ENCODE measurements at places on chromosomes 1 and 21.

DNA sequence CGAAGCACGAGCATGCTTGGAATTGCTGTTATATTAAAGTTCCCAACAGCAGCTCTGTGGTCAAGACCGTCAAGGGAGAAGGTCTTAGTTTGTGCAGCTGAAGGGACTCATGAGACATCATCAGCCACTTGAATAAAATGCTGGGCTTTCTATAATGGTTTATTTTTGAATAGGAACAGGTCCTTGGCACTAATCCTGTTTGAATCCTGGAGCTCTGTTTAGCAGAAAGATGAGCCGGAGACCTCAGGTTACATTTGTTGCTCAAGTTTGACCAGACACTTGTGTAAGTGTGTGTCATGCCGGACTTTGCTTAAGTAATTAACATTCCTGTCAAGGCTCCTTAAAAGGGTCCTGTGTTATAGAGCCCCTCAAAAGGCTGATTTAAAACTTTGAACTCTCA is 186.5 kb downstream of the ROR1 start:
- no peak for DNase-seq
- no peak overlapping the region for H3K4me3 ChIP-seq
- H3K27ac ChIP-seq: no peak overlapping the region
- H3K27me3 ChIP-seq: no peaks in the 10 kb centered on the region
- no peaks in the 10 kb centered on the region for H3K36me3 ChIP-seq

DNA sequence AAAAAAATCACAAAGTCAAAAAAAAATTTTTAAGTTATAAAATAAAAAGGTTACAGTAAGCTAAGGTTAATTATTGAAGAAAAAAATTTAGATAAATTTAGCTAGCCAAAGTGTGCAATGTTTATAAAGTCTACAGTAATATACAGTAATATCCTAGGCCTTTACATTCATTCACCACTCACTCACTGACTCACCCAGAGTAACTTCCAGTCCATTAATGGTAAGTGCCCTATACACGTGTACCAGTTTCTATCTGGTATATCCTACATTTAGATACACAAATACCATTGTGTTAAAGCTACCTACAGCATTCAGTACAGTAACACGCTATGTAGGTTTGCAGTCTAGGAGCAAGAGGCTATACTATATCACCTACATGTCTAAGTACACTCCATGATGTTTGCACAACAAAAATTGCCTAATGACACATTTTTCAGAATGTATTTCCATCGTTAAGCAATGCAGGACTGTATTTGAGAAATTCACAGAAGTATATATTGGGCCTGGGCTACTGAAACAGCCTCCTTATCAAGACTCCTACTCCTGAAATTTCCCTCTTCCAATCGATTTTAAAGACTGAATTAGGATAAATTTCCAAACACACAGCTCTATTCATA is 155.1 kb downstream of the COP1 start:
- H3K4me1 ChIP-seq: peaks cover 4% of the 10 kb centered on the region
- no peak overlapping the region for H3K27ac ChIP-seq
- H3K4me3 ChIP-seq: no peak overlapping the region
- no peaks in the 10 kb centered on the region for H3K36me3 ChIP-seq

DNA sequence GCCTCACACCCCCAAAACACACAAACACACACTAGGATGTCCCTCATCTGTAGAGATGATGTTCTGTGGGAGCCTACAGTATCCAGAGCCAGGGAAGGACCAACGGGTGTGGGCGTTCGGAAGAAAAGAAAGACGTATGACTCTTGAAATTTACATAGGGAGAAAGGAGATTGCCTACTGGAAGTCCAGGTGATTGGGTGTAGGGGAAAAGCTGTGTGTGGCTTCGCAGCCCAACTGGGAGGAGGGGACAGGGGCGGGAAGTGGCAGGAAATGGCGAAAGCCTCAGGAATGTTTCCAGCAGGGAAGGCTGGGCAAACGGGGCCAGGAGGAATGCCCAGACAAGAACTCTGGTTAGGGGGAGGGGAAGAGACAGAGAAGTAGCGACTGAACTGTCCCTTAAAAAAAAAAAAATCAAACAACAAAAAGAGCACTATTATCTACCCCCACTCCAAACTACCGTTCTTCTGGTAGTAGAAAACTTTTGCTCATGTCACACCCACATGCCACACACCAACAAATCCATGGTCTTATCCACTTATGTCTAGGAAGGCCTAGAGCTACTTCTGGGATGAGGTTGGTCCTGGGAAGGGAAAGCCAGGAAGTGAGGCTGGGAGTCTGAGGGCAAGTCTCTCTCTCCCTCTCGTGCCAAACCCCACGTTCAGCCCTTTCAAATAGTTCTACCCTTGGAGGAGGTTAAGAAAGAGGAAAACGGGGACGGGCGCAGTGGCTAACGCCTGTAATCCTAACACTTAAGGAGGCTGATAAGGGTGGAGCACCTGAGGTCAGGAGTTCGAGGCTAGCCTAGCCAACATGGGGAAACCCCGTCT is 1.8 kb upstream of the CKS1B start:
- DNase-seq: peak; percentile 74
- no peak overlapping the region for H3K4me3 ChIP-seq
- H3K27ac ChIP-seq: peak overlapping the region; percentile 99
- peaks cover 63% of the 10 kb centered on the region for H3K4me1 ChIP-seq
- H3K27me3 ChIP-seq: no peaks in the 10 kb centered on the region

DNA sequence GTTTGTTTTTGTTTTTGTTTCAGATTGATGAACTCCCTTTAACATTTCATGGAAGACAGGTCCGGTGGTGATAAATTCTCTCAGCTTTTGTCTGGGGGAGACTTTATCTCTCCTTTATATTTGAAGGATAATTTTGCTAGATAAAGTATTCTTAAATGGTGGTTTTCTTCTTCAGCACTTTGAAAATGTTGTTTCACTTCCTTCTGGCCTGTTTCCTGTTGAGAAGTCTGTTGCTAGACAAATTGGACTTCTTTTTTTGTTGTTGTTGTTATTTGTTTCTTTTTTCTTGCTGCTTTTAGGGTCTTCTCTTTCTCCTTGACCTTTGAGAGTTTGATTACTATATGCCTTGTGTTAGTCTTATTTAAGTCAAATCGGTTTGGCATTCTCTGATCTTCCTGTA is 50.8 kb downstream of the CRP start:
- no peak overlapping the region for H3K4me3 ChIP-seq
- no peak overlapping the region for H3K27ac ChIP-seq
- H3K27me3 ChIP-seq: no peaks in the 10 kb centered on the region
- no peak for DNase-seq
- H3K4me1 ChIP-seq: no peaks in the 10 kb centered on the region
- H3K36me3 ChIP-seq: no peaks in the 10 kb centered on the region

DNA sequence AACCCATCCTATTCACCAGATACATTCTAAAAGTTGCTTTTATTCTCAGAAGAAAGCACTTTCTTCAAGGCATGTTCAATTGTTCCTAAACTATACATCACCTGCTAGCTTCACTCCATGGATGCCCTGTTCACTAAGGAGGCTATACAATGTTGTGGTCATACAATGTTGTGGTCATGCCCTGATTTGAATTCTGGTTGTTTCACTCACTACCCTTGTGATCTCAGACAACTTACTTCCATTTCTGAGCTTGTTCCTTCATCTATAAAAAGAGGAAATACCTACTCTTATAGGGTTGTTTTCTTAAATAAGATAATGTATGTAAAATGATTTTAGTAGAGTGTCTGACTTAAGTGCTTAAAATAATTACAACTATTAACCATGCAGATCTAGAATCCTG is 19.7 kb downstream of the EDEM3 start:
- no peak overlapping the region for H3K27ac ChIP-seq
- no peak for DNase-seq
- no peak overlapping the region for H3K4me3 ChIP-seq
- peaks cover 60% of the 10 kb centered on the region for H3K36me3 ChIP-seq
- H3K27me3 ChIP-seq: no peaks in the 10 kb centered on the region
- H3K4me1 ChIP-seq: no peaks in the 10 kb centered on the region

DNA sequence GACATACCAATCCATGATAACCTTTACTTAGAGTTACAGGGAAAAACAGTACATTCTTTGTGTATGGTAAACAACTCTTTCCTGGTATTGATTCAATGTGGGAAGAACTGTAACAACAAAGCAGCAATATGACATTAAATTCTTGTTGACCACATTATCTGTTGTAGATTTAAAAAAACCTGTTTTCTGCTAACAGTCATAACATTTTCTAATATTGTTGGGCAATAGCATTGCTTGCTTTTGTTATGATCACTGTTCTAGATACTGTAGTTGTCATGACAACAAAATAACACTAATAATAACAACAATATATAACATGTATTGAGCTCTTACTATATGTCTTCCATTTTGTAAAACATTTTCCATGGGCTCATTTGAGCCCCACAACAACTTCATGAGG is 54.2 kb downstream of the PDE4B start:
- no peak for DNase-seq
- no peaks in the 10 kb centered on the region for H3K4me1 ChIP-seq
- no peaks in the 10 kb centered on the region for H3K27me3 ChIP-seq
- no peak overlapping the region for H3K27ac ChIP-seq
- no peak overlapping the region for H3K4me3 ChIP-seq

DNA sequence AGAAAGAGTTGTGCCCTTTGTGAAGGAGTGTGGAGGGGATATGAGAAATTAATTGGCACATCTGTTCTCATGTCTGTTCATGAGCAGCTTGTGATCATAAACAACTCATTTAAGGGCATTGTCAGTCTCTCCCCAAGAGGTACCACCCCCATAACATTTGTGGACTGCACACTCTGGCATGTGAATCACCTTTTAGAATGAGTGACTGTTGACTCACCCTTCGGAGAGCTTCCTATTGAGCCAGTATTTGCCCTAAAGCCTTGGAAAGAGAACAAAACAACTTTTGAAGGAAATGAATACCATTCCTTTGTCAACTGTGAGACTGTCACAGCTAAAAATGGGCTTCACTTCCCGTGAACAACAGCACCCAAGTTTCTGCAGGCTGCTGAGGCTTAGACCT is 27.5 kb upstream of the MYSM1 start:
- H3K36me3 ChIP-seq: no peaks in the 10 kb centered on the region
- H3K27me3 ChIP-seq: no peaks in the 10 kb centered on the region
- no peak for DNase-seq
- no peak overlapping the region for H3K4me3 ChIP-seq
- no peak overlapping the region for H3K27ac ChIP-seq

- H3K36me3 ChIP-seq: peaks cover 13% of the 10 kb centered on the region
- no peak overlapping the region for H3K4me3 ChIP-seq
- H3K4me1 ChIP-seq: peaks cover 3% of the 10 kb centered on the region
- DNase-seq: no peak
Observed at GRCh38 chr21:33293136-33293535, 27.0 kb downstream of the IL10RB start.

DNA sequence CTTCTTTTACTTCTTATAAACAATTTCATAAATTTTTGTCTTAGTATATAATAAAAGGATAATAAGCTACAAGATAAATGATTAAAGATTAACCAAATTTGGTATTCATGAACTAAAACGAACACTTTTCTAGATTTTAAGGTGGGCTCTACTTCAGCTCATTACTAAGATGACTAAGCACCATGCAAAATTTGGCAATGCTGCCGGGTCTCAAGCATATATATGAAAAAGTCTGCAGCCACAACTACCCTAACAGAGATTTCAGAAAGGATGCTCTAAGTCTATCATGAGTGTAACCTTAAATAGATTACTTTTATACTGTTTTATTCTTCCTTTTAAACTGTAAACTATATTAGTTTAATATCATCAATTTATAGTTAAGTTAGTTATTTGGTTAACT is 47.8 kb downstream of the BRWD1 start:
- H3K36me3 ChIP-seq: peaks cover 51% of the 10 kb centered on the region
- no peaks in the 10 kb centered on the region for H3K27me3 ChIP-seq
- H3K27ac ChIP-seq: no peak overlapping the region
- DNase-seq: no peak
- H3K4me1 ChIP-seq: peaks cover 6% of the 10 kb centered on the region

DNA sequence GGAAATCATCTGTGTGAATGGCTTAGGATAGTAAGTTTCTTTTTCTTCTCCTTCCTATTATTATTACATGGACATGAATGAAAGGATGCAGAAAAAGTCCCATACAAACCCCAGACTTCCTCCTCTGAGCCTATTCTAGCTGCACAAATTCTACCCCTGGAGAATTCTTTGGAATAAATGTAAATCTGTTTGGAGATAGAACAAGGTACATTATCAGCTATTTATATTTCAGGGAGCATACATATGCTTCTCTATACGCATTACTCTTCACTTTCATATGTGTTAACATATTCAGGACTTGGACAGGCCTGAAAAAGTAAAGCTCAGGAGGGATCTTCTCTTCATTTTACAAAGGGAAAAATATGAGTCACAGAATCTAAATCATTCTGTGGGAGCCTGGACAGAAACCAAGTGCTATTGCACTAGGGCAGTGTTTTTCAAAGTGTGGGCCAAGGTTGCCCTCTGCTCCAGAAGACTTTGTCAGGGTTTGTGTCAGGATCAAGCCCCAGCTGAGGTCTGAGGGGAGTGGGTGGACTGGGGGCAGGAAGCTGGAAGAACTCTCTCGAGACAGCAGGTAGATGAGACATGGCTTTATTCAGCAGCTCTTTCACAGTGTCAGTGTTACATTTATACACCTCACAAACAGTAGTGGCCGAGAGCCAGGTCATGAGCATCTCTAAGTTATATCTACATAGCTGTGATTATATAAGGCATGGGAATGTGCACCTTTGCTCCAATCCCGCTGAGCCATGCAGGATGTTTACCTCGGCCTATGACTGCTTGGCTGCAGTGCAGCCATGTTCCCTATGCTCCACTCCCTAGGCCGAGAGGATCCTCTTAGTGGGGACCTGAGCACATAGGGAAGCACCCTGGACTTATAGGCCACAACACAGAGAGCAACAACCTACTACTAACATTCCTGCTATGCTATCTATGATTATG is 114.3 kb downstream of the GDAP2 start:
- DNase-seq: no peak
- H3K36me3 ChIP-seq: no peaks in the 10 kb centered on the region
- peak overlapping the region; percentile 43 for H3K27ac ChIP-seq

DNA sequence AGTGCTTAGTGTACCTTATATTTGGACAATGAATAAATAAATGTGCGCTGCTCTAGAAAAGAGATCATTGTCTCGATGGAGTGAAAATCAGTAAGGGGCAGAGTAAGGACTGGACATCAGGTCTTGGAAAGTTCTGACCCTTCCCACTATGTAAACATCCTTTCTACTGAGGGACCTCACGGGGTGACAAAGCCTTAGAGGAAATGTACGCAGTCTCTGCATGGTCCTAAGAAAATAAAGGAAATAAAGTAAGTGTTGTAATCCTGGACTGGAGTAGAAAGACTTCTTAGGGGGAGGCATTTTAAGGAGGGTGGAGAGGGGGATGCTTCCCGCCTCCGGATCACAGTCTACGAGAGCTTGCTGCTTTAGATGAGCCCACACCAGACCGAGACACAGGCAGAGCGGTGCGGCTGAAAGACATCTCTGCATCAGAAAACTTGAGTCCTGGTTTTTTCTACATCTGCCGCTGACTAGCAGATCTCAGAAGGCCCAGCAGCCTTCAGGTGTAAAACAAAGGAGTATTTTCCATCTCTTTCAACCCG is 22.3 kb upstream of the GPR137B start:
- H3K4me1 ChIP-seq: no peaks in the 10 kb centered on the region
- no peak overlapping the region for H3K27ac ChIP-seq
- no peak overlapping the region for H3K4me3 ChIP-seq
- no peak for DNase-seq
- H3K36me3 ChIP-seq: no peaks in the 10 kb centered on the region
- no peaks in the 10 kb centered on the region for H3K27me3 ChIP-seq

- H3K36me3 ChIP-seq: no peaks in the 10 kb centered on the region
- no peak for DNase-seq
- no peaks in the 10 kb centered on the region for H3K27me3 ChIP-seq
Observed at GRCh38 chr21:34105947-34106541, 32.7 kb downstream of the MRPS6 start.

GRCh38 chr1:35882586-35882944 is 444 bp upstream of the AGO1 start:
- H3K27me3 ChIP-seq: no peaks in the 10 kb centered on the region
- H3K4me3 ChIP-seq: no peak overlapping the region
- H3K4me1 ChIP-seq: peaks cover 41% of the 10 kb centered on the region
- no peak for DNase-seq

Measured in transverse colon (tissue), 4 donors.